Adipose tissue (tissue), 3 donors: ENCODE measurements at places on chromosomes 2 and 18. TPM values are rescaled to one million over a fixed set of nuclear protein-coding genes. Genes with fewer than 3 reads are reported as not detected.

CCBE1 gene
- 0.23 TPM for polyA plus RNA-seq

TMEM178A gene
- polyA plus RNA-seq, result 0.62 TPM

APOB gene
- 0.12 TPM for polyA plus RNA-seq

EGR4 gene
- 0.05 TPM for polyA plus RNA-seq

EFR3B gene
- polyA plus RNA-seq, result 0.49 TPM

PPM1G gene
- 40.7 TPM for polyA plus RNA-seq

DSG2 gene
- polyA plus RNA-seq, result 4.7 TPM
